ENCODE measurements at places on chromosomes 2 and 18.

DNA sequence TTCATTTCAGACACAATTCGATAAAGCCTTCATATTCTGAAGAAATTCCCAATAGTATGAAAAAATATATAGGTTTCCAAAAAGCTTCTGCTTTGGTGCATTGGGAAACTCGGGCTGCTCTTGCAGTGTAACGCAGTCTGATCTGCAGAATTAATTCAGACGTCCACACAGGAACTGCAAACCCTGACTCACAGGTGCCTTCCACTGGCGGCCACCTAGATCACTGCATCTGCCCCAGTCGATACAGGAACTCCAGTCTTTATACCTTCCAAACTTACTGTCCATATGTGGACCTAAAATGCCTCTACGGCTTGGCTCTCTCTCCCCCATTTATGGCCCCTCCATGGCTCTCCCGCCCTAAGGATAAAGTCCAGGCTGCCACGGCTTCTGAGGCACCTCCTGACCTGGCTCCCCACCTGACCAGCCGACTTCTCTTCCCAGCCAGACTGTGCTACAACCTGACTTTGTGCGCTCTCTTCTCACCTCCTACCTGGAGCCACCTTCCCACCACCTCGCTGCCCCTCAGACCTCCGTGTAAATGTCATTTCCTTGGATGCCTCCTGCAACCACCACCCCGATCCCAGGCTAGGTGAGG, 39.7 kb downstream of the L3MBTL4 start:
- DNase-seq, result no peak

DNA sequence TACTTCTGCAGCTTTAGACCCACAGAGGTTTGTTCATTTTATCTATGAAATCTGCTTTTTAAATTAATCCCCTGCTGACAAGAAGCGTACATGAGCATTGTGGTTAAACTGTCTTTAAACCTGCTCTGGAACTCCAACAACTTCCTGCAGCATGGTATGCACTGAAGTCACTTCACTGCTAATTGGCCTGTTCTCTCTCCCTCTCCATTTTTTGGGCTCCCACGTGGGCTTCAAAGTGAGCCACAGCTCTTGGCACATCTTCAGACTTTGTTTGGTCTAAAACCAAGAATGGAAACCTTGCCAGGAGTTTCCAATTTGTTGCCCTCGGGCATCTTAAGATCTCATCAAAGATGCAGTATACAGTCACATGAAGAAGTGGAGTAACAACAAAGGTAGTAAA, 311.4 kb downstream of the LRRTM1 start:
- DNase-seq, result no peak

DNA sequence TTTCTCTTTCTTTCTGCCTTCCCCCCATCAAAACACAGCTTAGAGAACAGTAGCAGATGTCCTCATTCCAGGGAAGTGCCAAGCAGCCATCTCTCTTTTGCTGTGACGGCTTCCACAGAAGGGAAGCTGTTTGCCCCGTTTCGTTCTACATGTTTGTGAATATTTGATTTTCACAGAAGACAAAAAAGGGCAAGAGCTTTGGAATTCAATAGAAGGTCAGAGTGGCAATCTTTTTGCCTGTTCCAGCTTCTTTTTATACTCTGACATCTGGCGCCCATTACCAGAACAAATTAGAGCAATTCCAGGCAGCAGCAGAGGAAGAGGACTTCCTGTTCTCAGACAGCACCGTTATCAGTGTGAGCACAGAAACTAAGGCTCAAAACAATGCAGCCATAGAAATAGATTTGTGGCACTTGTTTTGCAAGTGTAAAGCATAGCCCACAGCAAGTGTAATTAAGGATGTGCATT, 79.0 kb upstream of the CDH19 start:
- DNase-seq, result no peak

- DNase-seq, result peak; percentile 60
These were observed 55.1 kb upstream of the MAP4K3 start for GRCh38 chr2:39492095-39492590.

- no peak for DNase-seq
These were observed 222.8 kb downstream of the ARL4C start for GRCh38 chr2:234273887-234274584.

DNA sequence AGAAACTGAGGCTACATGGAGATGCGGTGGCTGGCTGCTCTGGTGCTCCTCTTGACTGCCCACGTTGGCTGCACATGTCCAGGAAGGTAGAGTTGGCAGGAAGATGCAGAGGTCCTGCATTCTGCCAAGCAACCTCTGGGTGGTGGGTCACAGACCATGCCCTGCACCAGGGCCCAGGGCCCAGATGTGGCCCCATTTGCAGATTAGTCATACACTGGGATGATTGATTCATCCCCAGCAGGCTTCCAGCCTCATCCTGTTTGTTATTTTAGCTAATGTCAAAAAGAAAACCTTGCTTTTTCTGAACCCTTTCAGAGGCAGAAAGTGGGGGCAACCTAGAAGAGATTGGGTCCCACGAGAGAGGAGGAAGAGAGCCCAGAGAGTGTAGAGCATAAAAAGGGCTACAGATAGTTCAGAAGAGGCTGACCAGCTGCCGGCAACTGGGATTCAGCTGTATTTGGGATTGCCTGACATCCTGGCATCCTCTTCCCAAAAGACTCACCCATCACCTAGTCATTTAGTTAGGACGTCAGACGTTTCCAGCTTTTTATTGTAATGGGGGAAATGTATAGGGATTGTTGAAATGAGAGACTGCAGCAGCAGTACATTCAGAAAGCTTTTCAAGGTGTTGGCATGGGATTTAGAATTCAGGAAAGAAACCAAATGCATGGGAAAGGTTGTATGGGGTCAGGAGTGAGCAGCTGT, 101.9 kb downstream of the CTIF start:
- DNase-seq, result no peak

GRCh38 chr2:23926290-23926749, 603 bp downstream of the ATAD2B start:
- DNase-seq, result no peak

DNA sequence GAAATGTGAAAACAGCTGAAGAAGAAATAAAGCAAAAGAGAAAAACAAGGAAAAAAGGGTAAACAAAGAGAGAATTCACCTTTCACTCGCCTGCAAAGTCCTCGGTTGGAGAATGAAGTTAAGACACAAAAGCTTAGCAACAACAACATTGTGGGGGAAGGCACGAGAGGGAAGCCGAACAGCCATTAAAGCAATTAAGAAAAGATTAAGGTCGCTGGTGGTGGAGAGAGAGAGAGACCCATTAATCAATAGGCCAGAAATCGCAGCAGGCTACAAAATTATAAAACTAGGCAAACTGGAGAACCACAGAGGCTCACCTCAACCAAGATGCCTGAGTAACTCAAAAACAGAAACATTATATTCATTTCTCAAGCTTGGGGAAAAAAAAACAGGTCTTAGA, 120.0 kb upstream of the SIX3 start:
- no peak for DNase-seq

DNA sequence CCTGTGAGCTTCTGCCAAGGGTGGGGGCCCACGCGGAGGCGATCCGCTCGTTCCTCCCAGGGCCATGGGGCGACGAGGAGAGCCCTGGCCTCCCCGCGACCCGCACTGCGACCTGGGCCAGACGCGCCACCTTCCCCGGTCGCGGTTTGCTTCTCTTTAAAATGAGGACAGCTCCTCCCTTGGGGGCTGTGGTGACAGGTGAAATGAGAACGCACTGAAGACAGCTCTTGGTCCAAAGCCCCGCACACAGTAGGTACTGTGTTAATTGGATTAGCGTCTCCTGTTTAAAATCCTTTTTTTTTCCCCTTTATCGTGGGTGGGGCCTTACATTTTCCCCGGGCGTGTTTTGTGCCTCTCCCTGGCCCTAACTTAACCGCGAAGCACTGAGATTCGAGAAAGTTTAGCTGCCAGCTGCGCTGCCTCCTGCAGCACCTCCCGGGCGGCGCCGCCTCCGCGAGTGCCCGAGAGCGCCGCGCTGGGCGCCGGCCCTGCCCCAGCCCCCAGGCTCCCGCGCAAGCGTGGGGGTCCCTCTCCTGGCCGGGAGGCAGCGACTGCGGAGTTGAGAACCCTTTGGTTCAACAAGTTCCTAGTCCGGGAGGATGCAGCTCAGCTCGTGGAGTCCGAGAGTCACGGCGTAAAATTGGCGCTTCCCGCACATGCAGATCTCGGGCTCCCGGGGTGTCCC, 1.1 kb downstream of the HPCAL1 start:
- peak; percentile 58 for DNase-seq

DNA sequence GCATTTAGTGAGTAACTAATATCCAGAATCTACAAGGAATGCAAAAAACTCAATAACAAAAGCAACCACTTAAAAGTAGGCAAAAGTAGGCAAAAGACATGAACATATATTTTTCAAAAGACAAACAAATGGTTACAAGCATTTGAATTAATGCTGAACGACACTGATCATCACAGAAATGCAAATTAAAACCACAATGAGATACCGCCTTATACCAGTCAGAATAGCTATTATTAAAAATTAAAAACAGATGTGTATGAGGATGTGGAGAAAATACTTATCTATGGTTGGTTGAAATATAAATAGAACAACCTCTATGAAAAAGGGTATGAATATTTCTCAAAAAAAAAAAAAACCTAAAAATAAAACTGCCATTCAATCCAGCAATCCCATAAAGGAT, 51.7 kb downstream of the SNTG2 start:
- no peak for DNase-seq

- DNase-seq, result no peak
These were observed 9.1 kb downstream of the KCNF1 start for GRCh38 chr2:10920764-10921388.

- DNase-seq, result no peak
These were observed 64.1 kb downstream of the STAT4 start for GRCh38 chr2:191086706-191087105.

GRCh38 chr2:26526589-26526988, 48.7 kb upstream of the OTOF start:
- no peak for DNase-seq

DNA sequence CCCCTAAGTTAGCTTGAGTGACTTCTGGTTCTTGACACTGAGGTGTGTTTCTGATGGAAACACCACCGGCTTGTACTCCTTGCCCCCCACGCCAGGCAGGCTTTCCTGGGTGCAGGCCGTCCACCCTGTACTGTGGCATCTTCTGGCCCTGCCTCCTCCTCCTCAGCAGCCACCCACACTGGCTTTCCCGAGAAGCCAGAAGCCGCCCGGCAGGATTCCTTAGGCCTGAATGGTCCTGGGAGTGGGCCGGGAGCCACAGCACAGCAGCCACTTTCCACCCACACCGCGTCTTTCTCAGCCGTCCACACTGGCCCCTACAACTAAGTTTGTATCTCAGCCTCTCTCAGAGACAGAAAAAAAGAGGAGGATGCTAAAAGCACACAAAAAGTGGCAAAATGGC, 2.1 kb upstream of the HSBP1L1 start:
- no peak for DNase-seq

- no peak for DNase-seq
These were observed 30.2 kb downstream of the LONRF2 start for GRCh38 chr2:100292022-100292580.

GRCh38 chr2:74881176-74881575, 47.2 kb downstream of the HK2 start:
- no peak for DNase-seq

GRCh38 chr2:169330555-169331198, 31.7 kb downstream of the LRP2 start:
- DNase-seq, result no peak

DNA sequence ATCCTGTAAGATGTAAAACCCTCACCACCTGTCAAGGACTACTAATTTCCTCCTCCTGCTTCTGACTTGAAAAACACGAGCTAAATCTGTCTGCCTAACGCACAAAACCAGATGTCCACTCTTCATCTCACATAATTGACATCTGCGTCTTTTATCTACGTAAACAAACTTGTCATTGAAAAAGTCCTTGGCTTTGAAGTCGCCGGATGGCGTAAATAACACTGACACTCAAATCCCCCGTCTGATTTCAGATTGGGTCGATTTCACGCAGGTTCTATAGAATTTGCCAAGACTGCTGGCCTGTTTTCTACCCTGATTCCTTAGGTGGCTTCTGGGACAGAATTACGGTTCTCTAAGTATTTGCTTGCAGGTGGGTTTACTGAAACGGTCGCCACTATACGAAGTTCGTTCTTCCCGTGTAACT, 539 bp upstream of the MOB4 start:
- no peak for DNase-seq

DNA sequence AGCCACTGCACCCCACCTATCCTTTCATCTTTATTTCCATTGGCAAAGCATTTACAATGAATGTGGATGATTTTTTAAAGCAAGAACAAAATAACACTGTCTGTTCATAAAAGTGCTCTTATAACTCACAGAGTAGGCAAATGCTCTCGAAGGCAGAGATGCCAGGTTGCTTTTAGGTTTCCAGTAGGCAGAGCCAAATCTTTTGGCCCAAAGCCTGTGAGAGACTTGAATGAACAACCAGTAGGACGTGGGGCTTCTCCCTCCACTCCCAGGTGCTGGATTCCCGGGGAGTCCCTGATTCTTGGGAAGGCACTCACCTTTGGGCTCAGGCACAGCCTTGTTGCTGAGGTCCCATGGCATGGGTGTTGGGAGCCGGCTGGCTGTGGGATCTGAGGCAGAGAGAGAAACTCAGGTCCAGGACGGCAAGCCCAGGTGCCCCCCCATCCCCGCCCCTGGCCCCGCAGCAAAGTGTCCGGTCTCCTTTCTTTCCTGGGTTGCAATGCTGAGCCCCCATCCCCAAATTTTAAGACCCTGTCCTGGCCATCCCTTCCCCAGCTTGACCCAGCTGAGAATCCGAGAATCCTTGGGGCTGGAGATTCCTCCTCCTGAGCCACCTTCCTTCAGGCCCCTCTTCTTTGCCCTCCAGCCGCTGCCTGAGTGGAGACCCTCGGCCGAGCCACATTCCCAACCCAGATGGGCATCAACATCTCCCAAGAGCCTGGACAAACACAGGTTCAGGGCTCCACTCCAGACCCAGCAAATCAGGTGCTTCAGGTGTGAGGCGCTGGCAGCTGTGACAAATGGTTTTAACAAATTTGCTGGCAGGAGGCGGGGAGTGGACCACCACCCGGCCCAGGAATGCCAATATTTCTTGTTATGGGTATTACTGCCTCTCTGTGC, 5.8 kb downstream of the NEURL3 start:
- no peak for DNase-seq

DNA sequence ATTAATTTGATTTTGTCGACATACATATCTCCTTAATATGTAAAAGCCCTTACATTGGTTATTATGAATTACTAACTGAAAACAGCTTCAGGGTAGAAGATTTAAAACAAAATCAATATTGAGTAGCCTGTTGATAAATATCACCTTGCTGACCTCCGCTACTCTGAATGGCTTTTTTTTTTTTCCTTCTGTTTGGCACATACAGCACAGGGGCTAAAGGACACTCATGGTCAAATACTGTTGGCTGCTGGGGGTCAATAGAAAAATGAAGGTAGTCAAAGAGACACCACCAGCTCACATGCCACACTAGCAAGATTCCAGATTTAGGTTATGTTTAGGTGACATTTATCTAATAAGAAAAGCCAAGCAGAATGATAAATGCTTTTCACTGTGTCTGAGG, 1642.4 kb upstream of the SLC39A10 start:
- DNase-seq, result no peak
